ENCODE measurements at places on chromosomes 11 and 22.

- no peak for DNase-seq
Observed at GRCh38 chr11:72305891-72306585, 62.1 kb upstream of the PHOX2A start.

GRCh38 chr11:62889484-62890437, 9.1 kb downstream of the SLC3A2 start:
- DNase-seq = peak; percentile 7

DNA sequence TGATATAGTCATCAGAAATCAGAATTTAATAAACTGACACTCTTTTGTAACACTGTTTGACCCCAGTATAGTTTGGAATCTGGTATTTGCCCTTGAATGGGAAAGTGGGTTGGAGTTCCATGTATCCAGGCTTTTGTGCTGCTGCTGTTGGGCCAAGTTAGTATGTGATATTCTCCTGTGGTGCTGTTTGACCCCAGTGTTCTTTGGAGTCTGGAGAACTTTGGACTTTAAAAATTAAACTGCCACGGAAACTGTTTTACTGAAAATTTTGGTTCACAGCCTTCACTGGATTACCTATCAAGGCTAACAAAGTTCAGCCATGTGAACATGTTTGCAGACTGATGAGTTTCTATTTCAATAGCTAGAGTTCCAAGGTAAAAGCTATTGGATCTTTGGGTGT, 740 bp downstream of the GLYATL1 start:
- DNase-seq = no peak

DNA sequence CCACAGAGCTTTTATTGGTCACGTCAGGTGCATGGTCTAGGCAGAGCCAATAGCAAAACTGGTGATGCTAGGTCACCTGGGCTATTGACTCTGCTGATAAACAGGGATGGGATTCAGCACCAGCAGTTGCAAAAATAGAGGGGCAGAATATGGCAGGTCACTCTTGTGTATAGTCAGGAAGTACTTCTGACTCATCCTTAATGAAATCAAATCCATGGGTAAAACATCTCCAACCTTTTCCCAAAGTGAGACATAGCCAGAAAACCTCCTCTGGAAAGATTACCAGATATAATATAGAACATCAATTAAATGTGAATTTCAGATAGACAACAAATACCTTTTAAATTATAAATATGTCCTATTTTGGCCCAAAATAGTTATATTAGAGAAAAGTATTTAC, 383.2 kb downstream of the METTL15 start:
- no peak for DNase-seq

GRCh38 chr22:38273135-38273826, 471 bp upstream of the TMEM184B start:
- DNase-seq = peak; percentile 24

DNA sequence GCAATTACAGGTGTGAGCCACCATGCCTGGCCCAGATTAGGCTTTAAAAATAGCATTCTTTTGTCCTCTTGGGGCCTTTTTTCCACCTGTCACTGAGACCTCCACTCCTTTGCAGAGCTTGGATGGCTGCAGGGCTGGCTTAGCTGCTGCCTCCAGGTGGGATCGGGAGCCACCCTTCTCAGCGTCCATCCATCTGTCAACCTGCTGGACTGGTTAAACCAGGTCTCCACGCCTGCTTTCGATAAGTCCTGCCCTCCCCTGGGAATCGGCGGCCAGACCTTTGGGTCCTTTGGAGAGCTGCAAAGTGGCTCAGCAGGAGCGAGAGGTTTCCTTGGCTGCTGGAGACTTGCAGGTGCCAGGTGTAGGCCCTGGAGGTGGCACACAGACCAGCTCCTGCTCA, 23.4 kb upstream of the GRAMD4 start:
- no peak for DNase-seq

DNA sequence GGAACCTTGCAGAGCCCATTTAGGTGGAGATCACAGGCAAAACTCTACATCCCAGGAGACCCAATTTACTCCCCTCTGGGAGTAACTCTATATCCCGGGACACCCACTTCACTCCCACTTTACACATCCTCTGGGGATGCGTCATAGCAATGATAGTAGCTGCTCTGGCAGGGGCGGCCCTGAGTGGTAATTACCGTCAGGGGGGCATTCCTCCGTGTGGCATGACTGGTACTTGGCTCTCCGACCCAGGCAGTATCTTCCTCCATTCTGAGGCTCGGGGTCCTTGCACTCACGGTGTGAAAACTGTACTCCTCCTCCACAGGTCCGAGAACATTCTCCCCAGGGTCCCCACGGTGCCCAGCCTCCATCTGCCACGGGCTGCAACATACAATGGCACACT, 17.2 kb downstream of the ADAMTS8 start:
- no peak for DNase-seq
